ENCODE measurements at places on chromosomes 12 and 14.

GRCh38 chr12:111766608-111767361 lies at the start of gene ALDH2:
ALDH2 (plus strand) TSS chr12:111766933; CDS start chr12:111766983, 50 bp downstream.
- DNase-seq, result peak; percentile 26

- no peak for DNase-seq
Observed at GRCh38 chr12:97801471-97802059, 339.0 kb downstream of the RMST start.

DNA sequence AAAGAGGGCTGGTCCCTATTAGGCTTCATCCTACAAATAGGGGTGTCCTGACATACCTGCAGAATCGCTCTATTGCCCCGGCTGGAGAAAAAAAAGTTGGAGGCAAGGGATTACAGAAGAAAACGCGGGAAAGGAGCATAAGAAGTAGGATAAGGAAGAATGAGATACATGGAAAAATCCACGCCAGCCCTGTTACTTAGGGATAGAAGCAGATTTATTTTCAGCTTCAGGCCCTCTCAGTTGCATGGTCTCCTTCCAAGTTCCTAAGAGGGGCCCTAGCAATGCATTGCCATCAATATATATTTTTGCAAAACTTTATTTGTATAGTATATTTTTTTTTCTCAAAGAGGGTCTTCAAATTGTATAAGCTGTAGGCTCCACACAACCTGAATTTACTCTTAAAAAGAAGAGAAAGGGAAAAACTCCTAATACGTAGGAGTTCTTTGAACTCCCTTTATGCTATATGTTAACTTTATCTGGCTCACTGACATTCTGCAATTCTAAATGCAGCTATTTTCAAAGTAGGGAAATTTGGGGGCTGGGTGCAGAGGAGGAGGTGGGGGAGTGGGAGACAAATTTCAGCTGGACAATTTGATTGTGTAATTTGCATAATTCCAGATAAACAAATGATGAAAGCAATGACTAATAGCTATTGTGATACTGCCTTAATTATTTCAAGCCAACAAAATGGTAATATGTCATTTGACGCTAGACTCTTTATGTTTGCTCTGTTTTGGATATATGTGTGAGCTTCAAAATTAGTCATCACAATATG lies 137.7 kb upstream of the TRHDE start:
- DNase-seq, result no peak

DNA sequence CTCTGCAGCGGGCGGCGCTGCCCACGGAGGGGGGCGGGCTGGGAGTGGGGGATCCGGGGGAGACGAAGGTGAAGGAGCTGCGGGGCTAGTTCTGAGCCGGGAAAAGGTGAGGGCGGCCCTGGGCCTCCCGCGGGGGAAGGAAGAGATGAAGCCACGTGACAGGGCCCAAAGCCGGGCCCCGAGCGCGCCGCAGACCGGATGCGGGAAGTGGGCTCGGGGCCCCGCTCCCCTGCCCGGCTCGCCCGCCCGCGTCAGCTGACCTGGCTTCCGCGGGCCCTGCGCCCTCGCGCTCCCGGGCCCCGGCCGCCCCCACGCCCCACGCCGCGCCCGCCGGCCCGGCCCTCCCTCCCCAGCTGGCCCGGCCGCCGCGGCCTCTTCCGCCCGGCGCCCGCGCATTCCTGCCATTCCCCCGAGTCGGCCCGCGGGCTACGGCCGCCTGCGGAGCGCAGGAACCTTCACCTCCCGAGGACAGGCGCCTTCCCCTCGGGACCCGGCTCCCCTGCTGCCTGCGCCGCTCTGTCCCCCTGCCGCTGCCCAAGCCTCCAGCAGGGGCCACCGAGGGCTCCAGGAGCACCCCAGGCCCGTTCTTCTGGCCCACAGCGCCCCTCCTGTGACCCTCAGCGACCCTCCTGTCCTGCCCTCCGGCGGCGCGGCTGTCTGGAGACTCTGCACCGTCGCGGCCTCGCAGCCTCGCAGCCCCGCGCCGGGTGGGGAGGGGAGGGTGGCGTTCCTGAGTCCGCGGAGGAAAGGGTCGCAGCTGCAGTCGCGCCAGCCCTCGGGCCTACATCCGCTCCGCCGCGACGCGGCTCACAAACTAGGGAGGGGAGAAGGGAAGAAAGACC lies 20.4 kb downstream of the NINJ2 start:
- no peak for DNase-seq

GRCh38 chr12:11763760-11764520 lies 114.5 kb downstream of the ETV6 start:
- DNase-seq, result no peak
